ENCODE measurements at places on chromosomes 2 and 18.
A peak's percentile ranks its signal among the peaks of the same experiment; 100 is the strongest.

GRCh38 chr2:136766073-136766404 is 694 bp downstream of the THSD7B start:
- no peak for DNase-seq

- peak; percentile 61 for DNase-seq
Measured at GRCh38 chr2:108621087-108621559, 86.9 kb downstream of the LIMS1 start.

GRCh38 chr18:74333091-74333490 is 17.5 kb downstream of the C18orf63 start:
- DNase-seq: no peak

DNA sequence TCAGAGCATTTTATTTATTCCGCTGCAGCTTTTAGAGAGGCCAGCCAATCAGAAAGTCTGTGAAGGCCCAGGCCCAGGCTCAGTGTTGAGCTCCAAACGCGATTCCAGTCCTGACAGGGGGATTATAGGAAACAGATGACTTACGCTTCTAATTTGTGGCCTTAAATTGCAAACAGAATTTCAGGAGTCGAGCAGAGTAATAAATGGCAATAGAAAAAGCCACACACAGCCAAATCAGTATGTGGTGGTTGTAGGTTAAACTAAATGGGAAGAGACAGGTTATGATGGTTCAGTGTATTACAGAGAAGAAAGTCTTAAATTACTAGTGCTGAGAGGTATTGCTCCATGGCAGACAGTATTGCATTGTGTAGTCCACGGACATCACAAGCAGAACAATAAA is 131.0 kb upstream of the ZEB2 start:
- DNase-seq: no peak

GRCh38 chr18:2960983-2961696 is 51.8 kb downstream of the LPIN2 start:
- DNase-seq: no peak

DNA sequence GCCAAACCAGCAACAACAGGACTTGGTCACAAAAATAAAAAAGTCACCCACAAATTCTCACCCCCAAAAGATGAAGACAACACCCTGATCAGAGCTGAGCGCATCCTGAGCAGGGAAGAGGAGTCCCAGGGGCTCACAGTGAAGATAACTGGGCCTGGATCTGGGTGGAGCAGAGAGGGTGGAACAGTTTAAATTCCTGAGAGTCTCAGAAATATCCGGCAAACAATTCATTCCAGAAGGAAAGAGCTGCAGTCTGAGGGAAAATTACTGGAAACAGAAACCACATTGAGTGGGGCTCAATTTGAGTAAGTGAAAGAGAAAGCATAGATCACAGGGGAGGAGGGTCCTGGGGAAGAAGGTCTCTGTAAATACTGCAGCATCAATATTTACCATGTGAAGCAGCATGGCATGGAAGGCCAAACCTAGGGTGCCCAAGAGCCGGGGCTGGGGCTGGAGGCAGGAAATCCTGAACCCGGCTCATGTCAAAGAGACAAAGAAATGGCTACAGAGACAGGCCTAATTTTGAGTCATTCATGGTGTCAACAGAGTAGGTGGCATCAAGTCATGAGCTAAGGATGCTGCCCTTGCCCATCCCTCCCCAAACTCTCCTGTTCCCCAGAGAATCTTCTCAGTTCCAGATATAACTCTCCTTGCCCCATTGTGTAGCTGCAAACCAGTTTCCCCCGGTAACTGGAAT is 61.4 kb upstream of the ZBTB7C start:
- DNase-seq: no peak

- DNase-seq: no peak
Measured at GRCh38 chr2:191642541-191642940, 35.4 kb upstream of the NABP1 start.

DNA sequence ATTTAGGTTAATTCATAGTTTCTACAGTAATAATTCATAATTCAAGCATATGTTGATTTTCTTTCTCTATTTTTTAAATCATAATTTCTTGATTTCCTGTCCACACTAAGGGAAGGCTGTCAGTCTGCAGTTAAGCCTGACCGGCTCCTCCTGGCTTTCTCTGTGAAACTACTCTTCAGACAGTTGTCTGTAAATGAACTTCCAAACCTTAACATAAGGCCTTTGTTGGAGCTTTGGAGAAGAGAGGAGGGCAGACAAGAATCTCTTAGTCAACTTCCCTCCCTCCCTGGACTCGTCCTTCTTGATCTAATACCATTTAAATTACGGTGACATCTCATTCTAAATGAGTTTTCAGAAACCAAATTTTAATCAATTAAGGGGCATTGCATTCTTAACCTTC is 404.1 kb upstream of the ST6GAL2 start:
- no peak for DNase-seq

GRCh38 chr2:99430614-99431291 is 59.1 kb downstream of the REV1 start:
- no peak for DNase-seq

GRCh38 chr2:224944707-224945547 is 97.3 kb downstream of the DOCK10 start:
- no peak for DNase-seq

- DNase-seq: no peak
Measured at GRCh38 chr2:124560592-124561112, 535.6 kb downstream of the CNTNAP5 start.

DNA sequence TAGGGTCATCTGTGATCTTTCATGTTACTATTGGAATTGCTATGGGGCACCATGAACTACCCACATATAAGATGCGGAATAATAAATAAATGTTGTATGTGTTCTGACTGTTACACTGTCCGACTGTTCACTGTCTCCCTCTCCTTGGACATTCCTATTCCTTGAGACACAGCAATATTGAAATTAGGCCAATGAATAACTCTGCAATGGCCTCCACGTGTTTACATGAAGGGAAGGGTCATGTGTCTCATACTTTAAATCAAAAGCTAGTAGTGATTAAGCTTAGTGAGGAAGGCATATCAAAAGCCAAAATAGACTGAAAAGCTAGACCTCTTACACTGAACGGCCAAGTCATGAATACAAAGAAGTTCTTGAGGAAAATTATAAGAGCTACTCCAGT is 751.3 kb downstream of the SOCS6 start:
- no peak for DNase-seq

- no peak for DNase-seq
Measured at GRCh38 chr2:120525056-120526046, 179.4 kb downstream of the INHBB start.

DNA sequence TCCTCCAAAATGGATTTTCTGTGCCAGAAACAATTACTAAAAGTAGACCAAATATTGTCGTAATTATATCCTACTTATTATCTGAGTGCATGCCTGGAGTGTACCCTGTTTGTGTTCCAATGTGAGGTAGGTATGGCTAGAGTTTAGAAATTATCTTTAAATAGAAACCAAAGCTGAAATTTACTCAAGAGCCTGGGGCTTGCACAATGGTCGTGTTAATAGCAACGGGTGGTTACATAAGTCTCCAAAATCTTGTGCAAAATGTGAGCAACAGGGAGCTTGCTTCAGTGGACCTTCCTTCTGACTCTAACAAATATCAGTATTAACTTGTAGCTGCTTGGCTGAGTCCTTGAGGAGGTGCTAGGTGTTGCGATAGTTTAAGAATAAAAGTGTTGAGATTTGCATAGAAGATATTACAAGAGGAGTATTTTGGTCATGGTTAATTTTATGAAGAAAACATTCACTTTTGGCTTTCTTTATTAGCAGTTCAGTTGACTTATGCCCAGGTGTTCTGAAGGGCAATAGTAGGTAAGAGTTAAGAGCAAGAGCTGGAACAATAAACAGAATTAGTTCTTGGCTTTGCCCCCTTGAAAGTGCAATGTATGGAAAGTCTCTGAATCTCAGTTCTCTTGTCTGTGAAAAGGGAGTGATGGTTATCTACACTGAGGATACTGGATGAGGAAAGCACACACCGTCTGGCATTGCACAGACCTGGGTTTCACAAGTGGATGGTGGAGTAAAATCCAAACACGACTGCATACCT is 4.6 kb downstream of the CXCR4 start:
- DNase-seq: no peak

- DNase-seq: no peak
Measured at GRCh38 chr2:143300536-143300935, 171.3 kb downstream of the ARHGAP15 start.

DNA sequence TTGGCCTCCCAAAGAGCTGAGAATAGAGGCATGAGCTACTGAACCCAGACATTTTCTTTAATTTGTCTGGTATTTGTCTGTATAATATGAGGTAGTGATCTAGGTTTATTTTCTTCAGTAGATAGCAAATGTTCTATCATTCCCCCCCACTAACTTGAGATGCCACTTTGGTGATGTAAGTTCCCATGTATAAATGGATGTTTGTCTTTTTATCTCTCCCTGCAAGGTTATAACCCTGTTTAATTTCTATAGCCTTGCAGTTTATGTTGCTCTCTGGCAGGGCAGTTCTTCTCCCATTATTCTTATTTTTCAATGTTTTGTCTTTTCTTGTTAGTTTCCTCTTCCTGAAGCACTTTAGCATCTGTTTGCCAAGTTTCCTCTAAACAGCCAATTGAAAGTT is 39.1 kb upstream of the MAP4K4 start:
- no peak for DNase-seq

- DNase-seq: no peak
Measured at GRCh38 chr2:24617424-24617823, 126.4 kb downstream of the NCOA1 start.

DNA sequence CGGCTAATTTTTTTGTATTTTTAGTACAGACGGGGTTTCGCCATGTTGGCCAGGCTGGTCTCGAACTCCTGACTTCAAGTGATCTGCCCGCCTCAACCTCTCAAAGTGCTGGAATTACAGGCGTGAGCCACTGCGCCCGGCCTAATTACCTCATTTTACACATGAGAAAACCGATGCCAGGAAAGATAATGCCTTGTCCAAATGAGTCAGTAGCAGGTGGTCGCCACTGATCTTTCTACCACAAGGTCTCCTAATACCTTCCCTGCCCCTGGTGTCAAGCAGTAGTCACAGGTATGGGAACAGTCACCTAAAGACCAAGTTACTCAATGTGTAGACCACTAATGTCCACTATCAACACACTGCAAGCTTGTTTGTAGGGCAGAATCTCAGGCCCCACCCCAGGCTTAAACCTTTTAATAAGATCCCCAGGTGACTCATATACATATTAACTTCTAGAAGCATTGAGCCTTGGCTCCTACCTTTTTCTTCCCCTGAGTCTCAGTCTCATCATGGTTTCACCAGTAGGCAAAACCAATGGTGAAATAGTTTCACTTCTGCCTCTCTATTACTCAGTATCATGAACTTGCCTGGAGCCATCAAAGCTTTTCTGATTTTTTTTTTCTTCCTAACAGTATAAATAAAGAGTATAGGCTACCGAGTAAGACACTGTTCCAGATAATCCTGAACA is 6.9 kb upstream of the EPB41L5 start:
- no peak for DNase-seq

DNA sequence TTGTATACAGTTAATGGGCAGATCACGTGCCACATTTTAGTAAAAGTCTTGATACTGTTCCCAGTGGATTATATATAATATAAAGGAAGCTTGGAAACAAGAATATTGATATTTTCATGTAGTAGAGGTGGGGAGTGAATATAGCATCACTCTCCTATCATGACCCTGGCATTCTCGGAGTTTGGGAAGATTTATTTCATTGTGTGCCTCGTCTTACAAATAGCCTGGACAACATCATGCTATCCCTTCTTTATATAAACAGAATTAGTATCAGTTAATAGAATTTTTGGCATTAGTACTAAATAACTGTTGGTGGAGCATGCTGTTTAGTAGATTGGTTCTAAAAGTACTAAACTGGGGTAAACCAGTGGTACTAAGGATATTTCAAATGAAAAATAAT is 212.0 kb upstream of the BOD1L2 start:
- no peak for DNase-seq

- no peak for DNase-seq
Measured at GRCh38 chr2:60954139-60954538, 63.4 kb upstream of the PEX13 start.

DNA sequence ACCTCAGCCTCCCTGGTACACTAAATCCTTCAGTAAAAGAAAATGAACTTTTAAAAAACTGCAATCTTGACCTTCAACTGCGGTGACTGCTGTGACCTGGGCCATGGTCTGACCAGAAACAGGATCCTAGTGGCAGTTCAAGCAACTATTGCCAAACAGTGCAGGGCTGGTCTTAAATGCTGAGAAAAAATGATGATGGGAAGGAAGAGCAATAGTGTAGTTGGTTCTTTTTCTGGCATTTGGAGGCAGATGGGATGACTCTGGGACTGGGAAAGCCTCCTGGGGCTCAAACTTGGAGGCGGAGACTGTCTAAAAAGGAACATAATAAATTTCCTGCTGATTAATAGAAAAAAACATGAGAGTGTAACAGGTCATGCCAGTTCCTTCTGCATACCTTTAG is 45.4 kb downstream of the CHN1 start:
- DNase-seq: no peak

GRCh38 chr2:219133976-219134375 is 26.6 kb downstream of the NHEJ1 start:
- DNase-seq: no peak

DNA sequence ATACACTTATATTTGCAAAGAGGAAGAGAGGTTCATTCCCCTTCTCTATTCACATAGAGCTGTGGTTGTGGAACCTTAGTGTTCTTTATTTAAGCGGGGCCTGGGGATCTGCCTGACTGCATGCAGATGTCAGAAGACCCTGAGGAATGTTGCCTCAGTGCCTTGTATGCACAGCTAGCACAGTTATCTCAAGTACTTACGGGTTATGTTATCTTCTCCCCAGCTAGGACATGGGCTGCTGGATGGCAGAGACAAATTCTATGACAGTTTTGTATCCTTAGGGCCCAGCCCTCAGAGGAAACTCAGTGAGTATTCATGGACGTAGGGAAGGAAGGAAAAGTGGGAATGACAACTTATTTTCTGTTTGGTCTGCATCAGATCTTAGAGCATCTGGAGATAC is 37.7 kb upstream of the RTN4 start:
- DNase-seq: no peak

DNA sequence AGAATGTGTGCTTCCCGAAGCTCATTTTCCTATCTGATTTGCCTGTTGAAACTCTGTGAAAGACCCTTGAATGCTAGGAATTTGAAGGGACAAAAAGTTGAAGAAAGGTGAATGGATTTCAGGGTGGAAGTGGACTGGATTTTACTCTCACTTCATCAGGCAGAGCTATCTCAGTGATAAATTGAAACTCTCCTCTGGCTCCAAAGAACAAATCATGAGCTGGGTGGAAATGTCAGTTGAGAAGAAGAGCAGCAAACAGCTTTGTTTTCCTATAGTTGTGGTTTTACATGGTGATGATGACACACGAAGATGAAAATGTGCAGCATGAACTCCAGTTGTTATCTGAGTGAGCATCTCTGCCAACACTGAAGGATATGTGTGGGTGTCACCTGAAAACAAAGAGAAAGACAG is 34.4 kb downstream of the CD28 start:
- no peak for DNase-seq

DNA sequence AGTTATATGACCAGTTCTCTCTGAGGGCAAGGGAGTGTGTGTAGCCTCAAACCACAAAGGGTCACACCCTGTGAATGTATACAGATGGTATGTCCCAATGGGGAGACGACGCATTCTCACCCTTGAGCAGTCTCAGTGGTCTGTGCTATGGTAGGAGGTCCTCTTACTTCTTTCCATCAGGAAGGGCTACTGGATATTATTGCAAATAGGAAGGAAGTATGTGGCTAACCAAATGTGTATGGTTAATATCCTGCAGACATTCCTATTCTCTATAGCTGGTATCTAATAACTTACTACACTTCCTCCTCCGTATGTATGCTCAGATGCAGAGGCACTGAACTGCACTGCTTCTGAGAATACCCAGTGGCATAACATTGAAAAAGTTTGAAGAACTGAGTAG is 306.7 kb upstream of the CCDC68 start:
- DNase-seq: no peak

All from COR-L47 (cell line).